ENCODE measurements at places on chromosomes 3 and 15.

DNA sequence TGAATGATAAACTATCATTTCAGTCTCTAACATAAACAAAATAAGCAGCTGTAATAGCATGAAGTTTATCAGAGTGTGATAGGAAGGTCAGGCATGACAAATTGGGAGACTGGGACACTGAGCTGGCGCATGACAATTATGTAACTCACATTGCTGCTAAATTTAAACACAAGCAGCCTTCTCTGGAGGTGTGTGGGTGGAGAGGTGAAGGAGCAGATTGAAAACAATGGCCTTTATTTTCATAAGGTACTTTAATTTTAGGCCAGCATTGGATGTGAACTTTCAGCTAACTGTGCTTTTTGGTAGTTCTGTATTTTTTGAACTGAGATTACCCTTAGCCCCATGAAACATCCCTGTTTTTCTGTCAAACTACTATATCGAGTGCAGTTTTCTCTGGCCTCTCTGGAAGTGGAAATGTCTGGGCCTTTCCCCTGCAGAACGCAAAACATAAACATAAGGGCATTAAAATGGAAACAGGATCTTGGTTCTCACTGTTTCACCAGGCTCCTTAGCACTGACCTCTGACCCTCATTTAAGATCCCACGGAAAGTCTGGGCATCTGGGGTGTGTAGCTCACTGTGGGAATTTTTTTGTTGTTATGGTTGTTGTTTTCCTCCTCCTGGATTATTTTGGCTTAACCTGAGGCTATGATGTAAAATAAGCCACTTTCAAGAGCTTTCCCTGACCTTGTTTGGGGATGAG is 160.1 kb upstream of the DPH6 start:
- peak; percentile 45 for DNase-seq

DNA sequence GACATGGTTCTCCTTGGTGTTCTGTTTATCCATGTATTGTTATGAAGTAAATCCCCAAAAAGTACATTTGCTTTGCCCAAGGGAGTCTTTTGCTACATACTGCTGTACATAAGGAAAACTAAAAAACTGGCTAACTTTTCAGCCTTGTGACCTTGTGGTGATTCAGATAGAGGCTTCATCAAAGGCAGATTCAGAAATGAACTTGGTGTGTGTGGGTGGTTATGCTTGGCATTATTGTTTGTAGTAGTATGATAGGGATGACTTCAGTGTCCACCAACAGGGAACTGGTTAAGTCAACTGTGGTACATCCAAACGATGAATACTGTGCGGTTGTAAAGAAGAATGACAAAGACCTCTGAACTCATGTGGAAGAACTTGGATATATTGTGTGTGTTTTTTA is 75.6 kb upstream of the CHRNB4 start:
- no peak for DNase-seq

DNA sequence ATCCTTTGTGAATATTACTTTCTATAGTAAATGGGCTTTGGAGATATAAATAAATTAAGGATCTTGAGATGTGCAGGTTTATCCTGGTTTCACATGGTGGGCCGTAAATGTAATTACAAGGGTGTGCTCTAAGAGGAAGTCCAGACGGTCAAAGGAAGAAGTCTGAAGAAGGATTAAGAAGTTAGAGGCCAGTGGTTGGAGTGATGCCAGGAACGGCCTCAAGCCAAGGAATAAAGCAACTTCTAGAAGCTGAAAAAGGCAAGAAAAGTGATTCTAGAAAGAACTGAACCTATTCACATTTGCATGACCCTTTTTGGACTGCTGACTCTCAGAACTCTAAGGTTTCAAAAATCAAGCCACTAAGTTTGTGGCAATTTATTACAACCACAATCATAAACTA is 981.3 kb upstream of the ALCAM start:
- peak; percentile 18 for DNase-seq

GRCh38 chr3:73762855-73763254 is 138.1 kb upstream of the PDZRN3 start:
- DNase-seq, result no peak

DNA sequence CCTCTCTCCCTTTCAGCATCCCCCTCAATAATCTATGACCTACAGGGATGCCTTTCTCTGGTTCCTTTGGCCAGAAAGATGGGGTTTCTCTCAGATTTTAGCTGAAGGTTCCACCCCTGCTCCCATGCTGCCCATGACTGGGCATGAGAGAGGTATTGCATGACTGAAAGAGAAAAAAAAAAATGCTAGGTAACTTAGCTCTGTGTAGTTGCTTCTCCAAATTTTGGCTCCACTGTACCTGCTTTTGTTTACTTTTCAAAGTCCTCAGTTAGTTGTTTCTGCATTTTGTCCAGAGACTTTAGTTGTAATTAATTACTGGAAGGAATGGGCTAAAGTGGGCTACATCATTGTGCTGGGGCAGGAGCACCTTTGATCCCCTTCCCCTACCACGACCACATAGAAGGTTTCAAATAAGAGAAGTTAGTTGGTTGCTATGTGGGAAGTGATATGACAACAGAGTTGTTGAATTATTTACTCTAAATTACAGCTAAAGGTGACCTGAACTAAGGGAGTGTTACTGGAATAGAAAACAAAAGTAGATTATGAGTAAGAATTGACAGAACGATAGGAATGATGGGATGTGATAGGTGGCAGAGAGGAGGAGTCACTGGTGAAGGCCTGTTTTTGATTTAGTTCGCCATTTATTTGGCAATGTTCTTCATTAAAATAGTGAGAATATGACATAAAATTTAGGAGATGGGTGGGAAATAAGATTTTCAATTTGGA is 605.4 kb upstream of the NR2F2 start:
- no peak for DNase-seq

GRCh38 chr15:74208496-74208895 is 5.9 kb upstream of the STRA6 start:
- no peak for DNase-seq

- no peak for DNase-seq
Measured at GRCh38 chr3:24390169-24391130, 104.2 kb downstream of the THRB start.

DNA sequence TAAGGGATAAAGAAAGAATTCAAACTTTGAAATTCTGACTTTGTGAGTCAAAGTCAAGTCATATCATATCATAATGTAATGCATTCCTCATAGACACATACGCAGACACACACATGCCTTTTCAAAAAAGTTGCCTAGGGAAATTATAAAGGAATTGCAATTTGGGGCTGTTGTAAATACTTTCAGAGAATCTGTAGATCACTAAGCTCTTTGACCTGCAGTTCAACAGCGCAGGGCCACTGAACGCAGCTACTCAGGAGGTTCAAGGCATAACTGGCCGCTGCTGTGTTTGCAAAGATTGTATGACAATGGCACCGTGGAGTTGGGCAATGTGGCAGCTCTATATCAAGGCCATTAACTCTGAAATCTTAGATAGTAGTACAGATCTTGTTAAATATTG is 188.4 kb upstream of the THRB start:
- DNase-seq, result peak; percentile 58
